Large intestine (tissue), 12 donors: ENCODE measurements at places on chromosomes 13 and 19. TPM values are rescaled to one million over a fixed set of nuclear protein-coding genes. Genes with fewer than 3 reads are reported as not detected.

DNA sequence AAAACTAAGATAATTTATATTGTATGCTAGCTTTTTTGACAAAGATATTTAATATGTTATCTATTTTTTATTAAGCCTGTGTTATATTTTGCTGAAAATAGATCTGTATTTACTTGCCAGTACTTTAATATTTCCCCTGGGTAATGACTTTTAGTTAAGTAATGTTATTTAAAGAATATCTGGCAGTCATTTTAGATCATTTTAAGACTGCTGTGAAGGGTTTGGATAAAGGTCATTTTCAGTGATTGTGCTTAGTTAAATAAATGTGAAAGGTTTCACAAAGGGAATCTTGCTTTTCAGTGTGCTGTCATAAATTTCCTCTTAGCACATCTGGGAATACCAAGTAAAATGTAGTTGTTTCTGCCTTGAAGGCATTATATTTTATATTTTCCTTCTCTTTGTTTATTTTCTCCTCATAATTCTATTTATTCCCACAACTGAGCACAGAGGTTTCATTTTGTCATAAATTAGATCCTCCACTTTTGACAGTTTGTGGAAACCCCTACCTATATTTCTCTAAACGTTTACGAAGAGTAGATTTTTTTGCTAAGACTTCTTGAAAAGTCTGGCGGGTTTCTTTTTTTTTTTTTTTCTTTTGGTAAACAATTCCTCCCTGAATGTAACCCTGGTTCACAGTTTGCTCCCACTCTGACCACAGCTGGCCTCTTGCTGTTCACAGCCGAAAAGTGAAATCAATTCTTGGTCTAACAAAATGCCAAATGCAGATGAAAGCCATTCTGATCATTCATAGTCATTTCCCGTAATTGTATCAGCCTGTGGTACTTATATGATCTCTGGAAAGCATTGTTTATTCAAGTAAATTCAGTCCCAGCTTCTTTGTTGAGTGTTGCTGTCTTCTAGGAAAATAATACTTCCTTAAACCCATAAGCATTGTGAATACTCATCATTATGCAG, 87.8 kb downstream of the MAB21L1 start:
- no peak overlapping the region for H3K27ac ChIP-seq
- no peaks in the 10 kb centered on the region for H3K27me3 ChIP-seq
- DNase-seq: no peak
- H3K4me1 ChIP-seq: no peaks in the 10 kb centered on the region
- no peak overlapping the region for H3K4me3 ChIP-seq

DNA sequence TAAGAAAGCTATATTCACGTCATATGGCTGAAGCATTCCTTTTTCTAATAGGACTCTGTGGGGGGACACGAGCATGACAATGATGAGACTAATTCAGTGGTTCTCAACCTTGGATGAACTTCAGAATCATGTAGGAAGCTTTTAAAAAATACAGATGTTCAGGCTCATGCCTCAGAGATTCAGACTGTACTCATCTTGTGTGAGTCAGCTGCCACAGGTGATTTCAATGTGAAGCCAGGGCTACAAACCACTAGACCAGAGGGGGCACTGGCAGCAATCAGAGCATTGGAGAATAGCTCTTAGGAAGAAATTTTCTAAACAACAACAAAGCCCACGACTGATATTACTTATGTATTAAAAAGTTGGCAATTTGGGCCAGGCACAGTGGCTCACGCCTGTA, 91.7 kb downstream of the SERP2 start:
- no peaks in the 10 kb centered on the region for H3K36me3 ChIP-seq
- no peaks in the 10 kb centered on the region for H3K27me3 ChIP-seq
- DNase-seq: no peak
- no peak overlapping the region for H3K4me3 ChIP-seq
- peak overlapping the region; percentile 13 for H3K27ac ChIP-seq

The NXNL1 gene
- not detected for polyA plus RNA-seq

DNA sequence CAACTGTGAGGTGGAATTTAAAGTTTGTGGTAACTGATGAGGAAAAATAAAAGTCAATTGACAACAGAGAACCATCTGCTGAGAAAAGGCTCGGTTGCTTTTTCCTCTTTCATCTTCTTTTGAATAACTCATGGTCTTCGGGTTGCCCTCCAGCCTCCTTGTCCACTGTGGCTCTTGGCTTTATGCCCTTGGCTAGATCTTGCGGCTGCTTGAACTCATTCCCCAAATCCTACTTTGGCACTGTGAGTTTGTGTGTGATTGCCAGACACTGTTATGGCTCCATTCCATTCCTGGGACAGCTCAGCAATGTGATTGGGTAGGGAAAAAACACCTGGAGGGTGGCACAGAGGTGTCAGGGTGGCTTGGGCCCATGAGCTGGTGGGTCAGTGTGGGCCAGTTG, 387.4 kb downstream of the DLEU7 start:
- no peaks in the 10 kb centered on the region for H3K4me1 ChIP-seq
- no peak overlapping the region for H3K27ac ChIP-seq
- no peaks in the 10 kb centered on the region for H3K27me3 ChIP-seq
- H3K4me3 ChIP-seq: no peak overlapping the region
- DNase-seq: no peak
- H3K36me3 ChIP-seq: no peaks in the 10 kb centered on the region

GRCh38 chr19:1079566-1080111, 12.7 kb downstream of the ARHGAP45 start:
- no peak overlapping the region for H3K27ac ChIP-seq
- H3K4me1 ChIP-seq: peaks cover 21% of the 10 kb centered on the region
- peaks cover 5% of the 10 kb centered on the region for H3K27me3 ChIP-seq
- H3K36me3 ChIP-seq: no peaks in the 10 kb centered on the region
- DNase-seq: no peak

The DCLK1 gene
- 12.2 TPM for polyA plus RNA-seq
